ENCODE measurements at places on chromosomes 4 and X. TPM values are rescaled to one million over a fixed set of nuclear protein-coding genes. Genes with fewer than 3 reads are reported as not detected.

MAGEB17 gene
- not detected for total RNA-seq

AMBN gene
- total RNA-seq: not detected

RPL34 gene
- 773 TPM for total RNA-seq

SH3RF1 gene
- 58.1 TPM for total RNA-seq
